Endothelial cell of umbilical vein (primary cell): ENCODE measurements at places on chromosomes 5 and 9. TPM values are rescaled to one million over a fixed set of nuclear protein-coding genes. Genes with fewer than 3 reads are reported as not detected.

The CD180 gene
- total RNA-seq, result not detected in 2 replicates

The DBH gene
- not detected in 2 replicates for total RNA-seq

The CRB2 gene
- not detected in 2 replicates for total RNA-seq

The GTF3C4 gene
- 17.7 and 19.2 TPM in 2 replicates for total RNA-seq

The ZNF462 gene
- 24.7 and 27.0 TPM in 2 replicates for total RNA-seq

The LHX2 gene
- total RNA-seq, result not detected in 2 replicates

The NTRK2 gene
- total RNA-seq, result 0.05 and 0.13 TPM in 2 replicates
